ENCODE measurements at places on chromosomes 7 and 10.

DNA sequence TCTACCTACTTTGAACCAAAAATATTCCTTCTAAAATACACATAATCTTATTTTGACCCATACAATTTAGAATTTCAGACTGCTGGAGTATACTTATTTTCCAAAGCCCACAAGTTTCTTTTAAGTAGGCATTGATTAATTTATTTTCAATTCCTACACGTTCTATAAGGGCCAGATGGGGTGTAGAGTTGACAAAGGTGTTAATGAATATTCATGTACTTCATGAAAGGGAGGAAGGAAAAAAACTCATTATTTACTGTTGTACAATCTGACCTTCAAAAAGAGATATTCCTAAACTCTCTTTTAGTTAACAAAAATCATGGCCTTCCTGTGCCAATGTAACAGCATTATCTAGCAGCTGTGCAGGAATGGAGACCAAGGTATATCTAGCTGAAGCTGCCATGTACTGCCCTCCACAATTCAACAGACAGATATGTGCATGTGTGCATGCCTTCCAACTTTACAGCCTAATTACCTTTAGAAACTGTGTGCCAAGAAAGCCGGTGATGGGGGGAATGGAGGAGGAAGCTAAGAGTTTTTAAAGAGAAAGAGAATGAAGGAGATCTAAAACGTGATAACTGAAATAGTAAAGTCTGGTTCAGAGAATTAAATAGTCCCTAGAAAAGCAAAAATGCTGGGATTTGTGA, 108.9 kb downstream of the UPF2 start:
- DNase-seq: no peak

DNA sequence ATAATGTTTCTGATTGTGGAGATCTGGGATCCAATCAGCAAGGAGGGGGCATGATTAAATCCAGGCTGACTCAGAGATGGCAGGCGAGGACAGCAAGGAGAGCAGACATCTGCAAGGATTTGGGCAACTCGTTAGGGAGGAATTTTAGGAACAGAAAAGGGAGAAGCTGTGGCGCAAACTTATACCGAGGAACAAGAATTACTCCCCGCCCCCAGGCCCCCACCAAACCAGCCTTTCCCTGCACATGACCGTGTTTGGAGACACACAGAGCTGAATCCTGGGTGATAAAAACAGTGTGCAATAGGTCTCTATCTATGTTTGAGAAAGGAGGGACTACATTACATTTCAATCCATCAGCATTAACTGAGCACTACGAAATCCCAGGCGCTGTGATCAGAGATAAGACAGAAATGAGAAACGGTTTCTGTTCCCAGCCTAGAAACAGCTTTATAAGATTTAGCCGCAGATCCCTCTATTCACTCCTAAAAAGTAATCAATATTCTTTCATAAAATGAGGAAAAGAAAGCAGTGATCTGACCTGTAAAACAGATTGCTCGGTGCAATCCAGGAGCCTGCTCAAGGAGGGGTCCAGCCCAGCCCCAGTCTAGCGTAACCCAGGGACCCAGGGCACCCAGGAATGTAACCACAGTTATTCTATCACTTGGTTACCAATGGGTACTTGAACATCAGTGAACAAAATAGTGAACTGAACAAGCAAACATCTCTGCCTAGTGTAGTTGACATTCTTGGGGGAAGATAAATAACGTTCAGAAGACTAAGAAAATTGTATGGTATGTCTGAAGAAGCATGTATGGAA, 37.2 kb upstream of the RAPGEF5 start:
- DNase-seq: no peak

- DNase-seq: no peak
Observed at GRCh38 chr10:14603534-14604102, 171.1 kb downstream of the FAM107B start.

- no peak for DNase-seq
Observed at GRCh38 chr7:95917634-95918033, 145.3 kb downstream of the DYNC1I1 start.

GRCh38 chr10:63286340-63286739, 153.2 kb downstream of the NRBF2 start:
- no peak for DNase-seq

- DNase-seq: no peak
Observed at GRCh38 chr7:14018751-14019150, 29.3 kb upstream of the ETV1 start.

GRCh38 chr7:4519819-4520520, 162.1 kb upstream of the FOXK1 start:
- no peak for DNase-seq

DNA sequence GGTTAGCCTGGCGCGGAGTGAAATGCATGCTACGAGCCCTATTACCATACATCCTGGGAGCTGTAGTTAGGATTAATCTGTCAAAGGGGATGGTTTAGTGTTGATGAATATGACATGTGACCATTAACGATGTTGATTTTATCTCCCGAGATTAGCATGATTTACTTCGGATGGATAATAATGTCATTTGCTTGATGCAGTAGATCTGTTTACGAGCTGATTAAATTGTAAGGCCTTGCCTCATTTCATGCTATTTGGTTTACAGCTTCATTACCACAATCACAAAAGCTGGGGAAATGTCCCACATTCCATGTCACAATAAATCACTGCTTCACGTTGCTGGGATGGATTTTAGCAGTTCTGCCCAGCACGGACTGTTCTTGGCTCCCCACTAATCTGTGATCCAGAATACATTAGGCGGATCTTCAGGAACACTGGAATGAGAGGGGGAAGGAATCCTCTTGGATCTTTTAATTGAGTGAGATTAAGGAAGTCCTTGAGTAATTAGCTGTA, 22.3 kb downstream of the ZNF503 start:
- no peak for DNase-seq

DNA sequence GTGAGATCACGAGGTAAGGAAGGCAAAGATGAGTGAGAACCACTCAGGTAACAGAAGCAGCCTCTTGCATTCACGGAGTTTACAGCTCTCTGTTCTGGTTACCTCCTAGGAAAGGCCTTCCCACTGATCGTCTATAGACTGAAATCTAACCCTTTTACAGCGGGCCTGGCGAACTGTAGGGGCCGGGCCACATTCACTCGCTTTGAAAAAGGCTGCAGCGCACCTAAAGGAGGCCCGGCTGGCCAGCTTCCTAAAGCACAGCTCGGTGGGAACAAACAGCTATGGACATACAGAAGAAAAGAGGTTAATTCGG, 565 bp downstream of the ATP5MK start:
- DNase-seq: no peak

DNA sequence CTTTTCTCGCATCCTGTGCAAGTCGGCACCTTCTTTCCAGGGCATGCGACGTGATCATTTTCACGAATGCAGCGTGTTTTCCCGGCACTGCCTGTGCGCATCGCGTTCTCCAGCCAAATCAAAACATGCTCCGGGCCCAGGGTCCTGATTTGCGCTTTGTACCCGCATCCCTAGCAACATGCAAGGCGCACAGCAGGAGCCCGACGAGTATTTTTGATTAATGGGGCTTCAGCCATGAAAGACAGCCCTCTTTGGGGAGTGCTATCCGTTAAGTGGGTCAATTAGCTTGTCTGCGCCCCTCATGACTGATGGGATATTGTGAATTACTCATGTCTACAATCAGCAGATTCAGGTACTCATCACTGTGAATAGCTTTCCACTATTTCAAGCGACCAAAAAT, 243.3 kb upstream of the RNF32 start:
- DNase-seq: no peak

- DNase-seq: no peak
Observed at GRCh38 chr7:141949021-141949420, 2.2 kb upstream of the CLEC5A start.

DNA sequence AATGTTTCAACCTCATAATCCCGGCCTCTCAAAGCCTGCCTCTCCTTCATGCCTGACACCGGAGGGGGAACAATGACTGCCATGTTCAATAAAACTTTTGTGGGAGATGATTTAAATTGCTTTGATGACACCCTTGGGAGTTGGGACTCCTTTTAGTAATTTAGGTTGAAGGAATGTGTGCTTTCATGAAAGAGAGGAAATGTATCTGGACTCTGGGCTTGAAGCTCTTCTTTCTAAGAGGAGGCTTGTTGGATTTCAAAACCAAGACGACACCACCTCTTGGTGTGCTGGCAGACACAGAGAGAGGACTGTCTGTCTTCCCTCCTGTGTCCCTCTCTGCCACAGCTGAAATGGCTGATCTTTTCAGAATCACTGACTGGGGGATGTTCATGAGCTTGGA, 168.1 kb downstream of the GALNT17 start:
- no peak for DNase-seq

- DNase-seq: no peak
Observed at GRCh38 chr7:33905389-33906032, at the start of gene BMPER. BMPER (plus strand) TSS chr7:33905539; CDS start chr7:33905614, 75 bp downstream.

DNA sequence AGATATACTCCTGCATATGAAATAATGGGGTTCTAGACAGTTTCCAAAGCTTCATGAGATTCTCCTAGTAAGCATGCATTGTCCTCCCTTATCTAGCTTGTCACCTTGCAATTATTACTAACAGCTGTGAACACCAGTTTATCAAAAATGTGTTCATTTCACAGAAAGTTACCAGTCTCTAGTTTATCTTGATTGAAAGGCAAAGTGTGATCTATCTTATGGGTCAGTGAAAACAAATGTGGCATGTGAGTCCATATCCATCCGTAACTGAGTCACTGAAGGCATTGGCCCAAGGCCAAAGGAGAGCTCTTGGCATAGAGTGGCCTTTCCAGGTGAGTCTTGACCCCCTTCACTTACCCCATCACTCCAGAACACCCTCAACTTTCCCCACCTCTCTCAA, 53.2 kb downstream of the GSAP start:
- no peak for DNase-seq

GRCh38 chr7:68087401-68087800, 1090.8 kb downstream of the TYW1 start:
- no peak for DNase-seq

DNA sequence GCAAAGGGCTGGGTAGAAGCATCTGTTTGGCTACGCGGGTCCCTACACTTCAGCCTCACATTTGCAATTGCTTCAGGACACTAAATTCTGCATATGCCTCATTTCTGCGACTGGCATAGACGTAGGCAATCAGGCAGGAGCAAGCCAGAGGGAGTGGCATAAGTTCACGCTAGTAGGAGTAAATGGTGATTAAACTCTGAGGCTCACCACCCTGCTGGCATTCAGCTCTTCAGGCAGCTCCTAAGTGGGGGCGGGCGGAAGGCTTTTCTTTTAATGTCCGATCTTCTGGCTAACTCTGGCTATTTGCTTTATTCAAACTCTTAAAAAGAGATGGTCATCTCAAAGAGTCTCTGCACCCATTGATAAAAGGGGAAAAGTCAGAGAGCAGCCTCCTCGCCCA, 45.3 kb downstream of the RGS10 start:
- no peak for DNase-seq

DNA sequence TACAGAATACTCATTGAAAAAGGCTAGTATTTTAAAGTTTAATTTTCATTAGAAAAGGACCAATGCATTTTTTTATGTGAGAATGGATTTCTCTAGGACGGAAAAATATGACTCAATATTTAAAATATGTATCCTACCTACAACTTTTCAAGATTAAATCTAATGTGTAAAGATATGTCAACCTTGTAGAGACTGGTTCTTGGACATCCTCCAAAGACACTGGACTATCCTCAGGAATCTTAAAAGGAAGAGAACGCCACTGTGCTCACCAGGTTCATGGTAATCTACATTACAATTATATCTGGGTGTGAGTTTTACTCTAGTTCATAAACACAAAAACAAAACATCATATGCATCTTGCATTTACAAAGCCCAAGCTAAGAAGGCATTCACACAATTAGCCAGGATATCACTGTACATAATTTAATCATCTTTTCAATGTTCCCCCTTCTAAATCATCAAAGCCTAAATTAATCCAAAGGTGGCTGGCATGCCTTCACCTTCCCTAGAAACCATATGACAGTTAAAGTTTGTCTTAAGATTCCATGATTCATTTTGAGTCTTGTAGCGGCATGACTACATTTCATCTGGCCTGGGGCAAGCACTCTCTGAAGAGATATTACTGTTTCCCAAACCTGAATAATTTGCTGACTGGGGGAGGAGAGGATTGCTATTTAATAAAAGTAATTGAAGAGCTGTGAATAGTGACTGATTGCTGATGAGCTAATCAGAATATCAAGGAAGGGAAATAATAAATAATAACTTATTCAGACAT, 12.0 kb downstream of the SGCE start:
- DNase-seq: no peak

- DNase-seq: no peak
Observed at GRCh38 chr10:77537720-77538373, 99.8 kb downstream of the KCNMA1 start.

- no peak for DNase-seq
Observed at GRCh38 chr10:109726473-109726872, 196.8 kb downstream of the XPNPEP1 start.

DNA sequence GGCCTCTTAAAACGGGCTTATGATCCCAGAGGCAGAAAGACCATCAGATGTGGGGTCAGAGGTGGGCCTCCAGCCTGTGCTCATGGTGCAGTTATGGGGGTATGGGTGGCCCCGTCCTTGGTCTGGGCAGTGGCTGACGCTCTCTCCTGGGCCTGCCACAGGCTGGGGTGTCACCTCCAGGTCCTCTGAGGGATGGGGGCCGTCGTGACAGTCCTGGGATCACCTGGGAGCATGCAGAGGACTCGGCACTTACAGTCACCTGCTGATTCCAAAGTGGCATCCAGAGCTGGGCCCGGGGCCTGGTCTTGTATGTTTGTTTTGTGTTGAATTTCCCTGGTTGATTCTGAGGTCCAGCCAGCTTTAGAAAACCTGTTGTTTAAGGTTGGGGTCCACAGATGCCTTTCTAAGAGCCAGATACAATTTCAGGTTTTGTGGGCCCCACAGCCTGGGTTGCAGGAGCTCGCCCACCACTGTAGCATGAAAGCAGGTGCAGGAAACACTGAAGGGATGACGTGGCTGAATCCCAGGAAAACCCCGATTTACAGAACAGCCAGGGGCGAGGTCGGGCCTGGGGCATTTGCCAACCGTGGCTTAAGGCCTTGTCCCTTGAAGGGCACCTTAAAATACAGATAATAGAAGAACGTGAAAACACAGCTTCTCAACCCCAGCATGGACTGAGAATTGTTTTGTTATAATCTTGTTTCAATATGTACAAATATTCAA, 170.7 kb upstream of the PPP2R2D start:
- DNase-seq: no peak

DNA sequence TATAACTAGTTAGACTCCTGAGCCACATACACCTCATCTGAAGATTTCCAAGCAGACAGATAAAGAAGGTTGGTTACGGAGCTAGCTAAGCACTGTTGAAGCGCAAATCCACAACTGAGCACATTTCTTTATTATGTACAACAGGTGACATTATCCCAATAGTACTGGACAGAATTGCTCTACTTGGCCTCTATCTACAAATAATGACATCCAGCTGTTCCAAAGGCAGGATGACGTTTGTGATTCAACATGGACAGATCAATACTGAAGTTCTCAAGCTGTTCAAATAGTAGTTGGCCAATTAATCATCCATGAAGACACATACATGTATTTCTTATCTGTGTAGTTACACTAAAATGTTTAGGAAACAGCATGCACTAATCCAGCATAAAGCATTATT, 101.0 kb downstream of the UBE2H start:
- DNase-seq: no peak
